H1 (cell line): ENCODE measurements at places on chromosomes 3 and 15. TPM values are rescaled to one million over a fixed set of nuclear protein-coding genes. Genes with fewer than 3 reads are reported as not detected.

Gene TMEM207
- not detected in 2 replicates for total RNA-seq

- H3K27me3 ChIP-seq, result no peaks in the 10 kb centered on the region
- DNase-seq, result no peak
- no peaks in the 10 kb centered on the region for H3K4me1 ChIP-seq
- no peaks in the 10 kb centered on the region for H3K36me3 ChIP-seq
- H3K27ac ChIP-seq, result no peak overlapping the region
Measured at GRCh38 chr3:58683466-58683865, 16.9 kb upstream of the FAM3D start.

- H3K4me3 ChIP-seq, result no peak overlapping the region
- DNase-seq, result no peak
- H3K4me1 ChIP-seq, result no peaks in the 10 kb centered on the region
- H3K36me3 ChIP-seq, result no peaks in the 10 kb centered on the region
- no peaks in the 10 kb centered on the region for H3K27me3 ChIP-seq
Measured at GRCh38 chr3:107684431-107684925, 161.7 kb downstream of the BBX start.

DNA sequence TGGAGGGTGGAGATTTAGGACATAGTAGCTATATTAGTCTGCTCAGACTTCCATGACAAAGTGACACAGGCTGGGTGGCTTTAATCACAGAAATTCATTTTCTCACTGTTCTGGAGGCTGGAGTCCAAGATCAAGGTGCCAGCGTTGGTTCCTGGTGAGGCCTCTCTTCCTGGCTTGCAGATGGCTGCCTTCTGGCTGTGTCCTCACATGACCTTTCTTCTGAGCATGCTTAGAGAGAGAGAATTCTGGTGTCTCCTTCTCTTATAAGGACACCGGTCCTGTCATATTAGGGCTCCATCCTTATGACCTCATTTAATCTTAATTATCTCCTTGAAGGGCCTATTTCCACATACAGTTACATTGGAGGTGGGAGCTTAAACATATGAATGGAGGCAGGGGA is 14.9 kb upstream of the SHC4 start:
- no peak for DNase-seq
- no peaks in the 10 kb centered on the region for H3K27me3 ChIP-seq
- peaks cover 5% of the 10 kb centered on the region for H3K4me1 ChIP-seq
- no peaks in the 10 kb centered on the region for H3K36me3 ChIP-seq
- H3K4me3 ChIP-seq, result no peak overlapping the region

- no peak overlapping the region for H3K27ac ChIP-seq
- H3K36me3 ChIP-seq, result no peaks in the 10 kb centered on the region
- DNase-seq, result no peak
- peaks cover 15% of the 10 kb centered on the region for H3K27me3 ChIP-seq
Measured at GRCh38 chr3:16512435-16513140, 911 bp downstream of the RFTN1 start.

DNA sequence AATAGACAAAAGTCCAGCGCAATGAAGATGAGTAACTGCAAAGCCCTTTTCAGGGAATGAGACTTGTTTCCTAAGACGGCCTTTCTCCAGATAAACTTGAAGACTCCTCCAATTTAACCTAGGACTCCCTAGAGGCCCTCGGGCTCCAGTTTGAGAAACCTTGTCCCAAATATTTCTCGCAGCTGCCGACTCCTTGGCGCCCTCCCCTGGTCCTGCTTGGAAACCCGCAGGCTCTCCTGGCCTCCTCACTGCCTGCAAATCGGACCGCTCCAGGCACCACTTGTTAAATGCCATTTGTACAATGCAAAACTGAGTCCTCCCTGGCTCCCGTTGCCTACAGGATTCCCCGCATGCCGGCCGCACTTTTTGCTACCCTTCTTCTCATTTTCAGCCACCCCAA is 36.8 kb downstream of the MUC4 start:
- H3K36me3 ChIP-seq, result no peaks in the 10 kb centered on the region
- no peak overlapping the region for H3K27ac ChIP-seq
- H3K4me1 ChIP-seq, result no peaks in the 10 kb centered on the region
- H3K27me3 ChIP-seq, result no peaks in the 10 kb centered on the region

DNA sequence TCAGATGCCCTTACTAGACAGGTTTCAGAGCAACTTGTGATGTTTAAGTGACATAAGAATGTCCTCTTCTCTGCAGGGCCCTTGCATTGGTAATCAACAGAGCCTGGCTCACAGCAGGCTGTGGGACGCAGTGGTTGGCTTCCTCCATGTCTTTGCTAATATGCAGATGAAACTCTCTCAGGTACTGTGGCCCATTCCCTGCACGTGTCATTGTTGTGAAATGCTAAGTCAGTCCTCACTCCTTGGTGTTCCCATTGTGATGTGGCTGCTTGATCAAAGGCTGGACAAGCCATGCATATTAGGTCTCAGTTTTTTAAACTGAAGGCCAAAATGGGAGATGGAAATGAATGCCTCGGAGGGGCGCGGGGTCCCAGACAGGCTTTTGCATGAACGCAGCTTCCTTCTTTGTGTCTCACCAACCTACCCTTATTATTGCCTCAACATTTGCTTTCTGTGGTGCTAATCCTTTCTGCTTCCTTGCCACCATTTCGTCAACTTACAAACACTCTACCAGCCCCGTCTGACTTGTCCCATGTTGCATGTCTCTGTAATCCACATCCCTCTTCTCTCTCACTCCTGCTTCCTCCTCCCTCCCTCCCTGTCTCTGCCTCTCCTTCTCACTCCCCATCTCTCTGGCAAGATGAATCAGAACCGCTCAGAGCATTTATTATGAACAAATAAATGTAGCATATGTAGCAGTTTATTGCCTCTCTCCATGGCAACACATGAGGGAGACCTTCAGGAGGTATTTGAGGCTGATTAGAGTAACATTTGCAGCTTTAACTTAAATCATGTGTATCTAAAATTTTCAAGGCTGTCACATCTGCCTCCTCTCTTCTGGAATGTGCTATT is 133.2 kb upstream of the CHRM5 start:
- H3K4me1 ChIP-seq, result peaks cover 11% of the 10 kb centered on the region
- no peaks in the 10 kb centered on the region for H3K27me3 ChIP-seq
- no peak overlapping the region for H3K27ac ChIP-seq
- no peak overlapping the region for H3K4me3 ChIP-seq

DNA sequence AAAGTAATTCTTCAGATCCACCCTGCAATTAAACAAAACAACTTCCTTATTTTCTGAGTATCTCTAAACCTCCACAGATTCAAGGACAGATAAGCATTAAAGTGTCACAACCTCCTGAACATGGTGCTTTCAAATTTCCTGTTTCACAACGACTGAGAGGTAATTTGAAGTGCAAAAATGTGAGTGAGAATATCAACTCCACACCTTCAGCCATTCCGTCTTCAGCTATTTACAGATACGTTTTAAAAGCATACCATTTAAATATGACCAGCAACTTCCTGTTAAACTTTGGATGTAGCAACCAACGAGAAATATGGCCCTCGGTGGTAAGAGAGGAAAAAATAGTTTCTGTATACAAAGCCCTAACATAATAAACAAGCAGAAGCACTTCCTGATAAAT is 32.1 kb upstream of the PCSK6 start:
- no peaks in the 10 kb centered on the region for H3K27me3 ChIP-seq
- DNase-seq, result no peak
- no peak overlapping the region for H3K27ac ChIP-seq
- H3K4me3 ChIP-seq, result no peak overlapping the region
- no peaks in the 10 kb centered on the region for H3K4me1 ChIP-seq

DNA sequence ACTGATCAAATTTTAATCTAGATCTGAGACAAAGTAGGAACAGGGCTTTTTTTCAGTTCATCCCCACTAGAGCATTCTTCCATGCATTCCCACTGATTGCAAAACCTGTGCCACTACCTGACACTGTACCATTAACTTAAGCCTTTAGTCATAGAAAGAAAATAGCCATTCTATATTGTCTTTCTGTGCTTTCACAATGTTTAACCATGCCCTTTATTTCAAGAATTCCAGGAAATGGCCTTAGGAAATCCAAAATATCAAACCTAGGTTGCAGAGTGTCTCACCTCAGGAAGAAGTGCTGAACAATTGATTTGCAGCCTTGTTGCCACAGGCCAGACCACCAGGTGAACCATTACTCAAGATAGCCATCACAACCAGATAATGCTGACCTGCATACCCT is 56.2 kb upstream of the TGFBR2 start:
- H3K4me1 ChIP-seq, result peaks cover 12% of the 10 kb centered on the region
- no peaks in the 10 kb centered on the region for H3K36me3 ChIP-seq
- no peak for DNase-seq
- no peaks in the 10 kb centered on the region for H3K27me3 ChIP-seq

GRCh38 chr3:187960820-187961219 is 193.1 kb upstream of the LPP start:
- DNase-seq, result no peak
- H3K27me3 ChIP-seq, result no peaks in the 10 kb centered on the region
- H3K36me3 ChIP-seq, result no peaks in the 10 kb centered on the region
- H3K4me3 ChIP-seq, result no peak overlapping the region
- H3K27ac ChIP-seq, result no peak overlapping the region
- H3K4me1 ChIP-seq, result no peaks in the 10 kb centered on the region
